ENCODE measurements at places on chromosomes 1 and 21.

DNA sequence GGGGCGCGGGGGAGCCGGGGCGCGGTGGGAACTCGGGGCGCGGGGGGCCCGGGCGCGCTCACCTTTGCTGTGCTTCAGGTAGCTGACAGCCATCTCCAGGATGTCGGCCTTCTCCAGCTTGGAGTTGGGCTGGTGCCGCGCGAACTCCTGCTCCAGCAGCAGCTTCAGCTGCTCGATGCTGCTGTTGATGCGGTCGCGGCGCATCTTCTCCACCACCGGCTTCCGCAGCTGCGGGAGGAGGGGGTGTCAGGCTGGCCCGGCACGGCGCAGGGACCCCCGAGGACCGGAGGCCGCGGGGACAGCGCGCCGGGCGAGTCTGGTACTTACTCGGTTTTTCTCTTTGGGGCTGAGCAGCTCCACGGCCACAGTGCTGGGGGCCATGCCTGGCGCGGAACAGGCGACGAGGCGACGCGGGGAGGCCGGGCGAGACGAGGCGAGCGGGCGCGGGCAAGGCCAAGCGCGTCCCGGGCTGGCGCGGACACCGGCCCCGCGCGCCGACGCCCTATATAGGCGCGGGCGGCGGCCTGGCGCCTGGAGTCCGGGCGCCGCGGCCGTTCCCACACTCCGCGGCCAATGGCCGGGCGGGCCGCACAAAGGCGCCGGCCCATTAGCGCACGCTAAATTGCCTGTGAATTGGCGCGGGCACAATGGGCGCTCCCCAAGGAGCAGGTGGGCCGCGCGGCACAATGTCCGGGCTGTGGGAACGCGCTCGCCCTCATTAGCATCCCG, at the start of gene HES5:
Gene HES5 (minus strand): TSS at position 480 of the 729 bp plus-strand sequence. CDS start 99 bp downstream, at position 381.
- no peaks in the 10 kb centered on the region for H3K36me3 ChIP-seq
- H3K4me3 ChIP-seq, result peak within 1 kb of the TSS; percentile 44
- H3K4me1 ChIP-seq, result peaks cover 37% of the 10 kb centered on the region
- DNase-seq, result no peak
- H3K27me3 ChIP-seq, result peaks cover 21% of the 10 kb centered on the region

GRCh38 chr1:65813956-65814355, 21.3 kb downstream of the PDE4B start:
- H3K27me3 ChIP-seq, result no peaks in the 10 kb centered on the region
- DNase-seq, result no peak
- no peaks in the 10 kb centered on the region for H3K36me3 ChIP-seq
- H3K4me3 ChIP-seq, result no peak overlapping the region

- peak; percentile 22 for DNase-seq
- H3K36me3 ChIP-seq, result no peaks in the 10 kb centered on the region
- no peak overlapping the region for H3K4me3 ChIP-seq
- H3K4me1 ChIP-seq, result no peaks in the 10 kb centered on the region
- H3K27ac ChIP-seq, result no peak overlapping the region
These were observed 12.2 kb upstream of the RIPK4 start for GRCh38 chr21:41778930-41779600.

DNA sequence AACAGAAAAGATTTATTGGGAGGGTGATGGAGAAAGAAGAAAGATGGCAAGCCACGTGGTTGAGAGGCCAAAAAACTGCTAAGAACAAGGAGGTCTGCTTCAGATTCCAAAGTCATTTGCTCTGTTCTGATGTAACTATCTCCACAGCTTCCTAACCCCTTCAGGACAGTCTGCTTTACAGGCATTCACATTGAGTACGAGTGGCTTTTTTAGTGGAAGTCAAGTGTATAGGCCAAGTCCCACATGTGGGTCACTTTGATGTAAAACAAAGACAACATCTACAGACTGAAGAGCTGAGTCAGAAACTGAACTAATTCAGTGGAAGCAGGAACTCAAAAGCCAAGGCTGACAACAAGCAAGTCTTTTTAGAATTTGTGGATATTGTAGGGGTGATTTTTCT, 128.7 kb upstream of the F3 start:
- H3K27me3 ChIP-seq, result no peaks in the 10 kb centered on the region
- no peak overlapping the region for H3K27ac ChIP-seq
- no peak overlapping the region for H3K4me3 ChIP-seq
- no peak for DNase-seq
- H3K4me1 ChIP-seq, result no peaks in the 10 kb centered on the region
- no peaks in the 10 kb centered on the region for H3K36me3 ChIP-seq

DNA sequence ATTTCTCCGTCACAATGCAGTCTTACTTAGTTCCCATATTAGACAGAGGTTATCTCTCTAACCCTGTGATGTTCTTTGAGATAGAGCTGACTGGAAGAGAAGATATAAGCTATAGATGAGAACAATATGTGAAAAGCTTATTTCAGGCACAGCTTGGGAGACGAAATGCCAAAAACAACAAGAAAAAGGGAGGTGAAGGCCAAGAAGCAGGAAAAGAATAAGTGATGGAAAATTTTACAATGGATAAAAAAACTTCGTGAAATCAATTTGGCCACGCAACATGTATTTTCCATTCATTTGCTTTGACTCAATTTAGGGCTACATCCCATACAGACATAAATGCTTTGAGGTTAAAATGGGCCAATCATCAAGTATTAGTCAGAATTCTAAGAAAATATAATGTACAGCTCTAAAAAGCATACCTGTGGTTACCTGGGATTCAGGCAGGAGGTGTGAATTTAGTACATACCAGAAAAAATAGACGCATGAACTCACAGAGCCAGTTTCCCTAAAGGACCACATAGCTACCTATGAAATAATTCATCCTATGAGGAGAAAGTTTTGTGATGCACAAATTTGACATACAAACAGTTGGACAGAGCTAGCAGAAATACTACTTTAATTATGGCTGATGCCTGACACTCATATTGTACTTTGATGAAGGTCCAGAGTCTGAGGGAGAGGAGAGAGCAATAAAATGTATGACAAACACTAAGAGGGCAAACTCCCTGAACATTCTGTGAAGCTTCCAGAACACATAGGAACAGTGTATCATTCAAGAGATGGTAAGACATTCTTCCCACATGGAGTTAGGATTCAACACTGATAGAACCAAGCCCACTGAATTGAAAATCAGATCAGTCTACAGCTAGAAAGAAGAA, 12.1 kb downstream of the RGS1 start:
- no peak for DNase-seq
- no peak overlapping the region for H3K27ac ChIP-seq
- no peaks in the 10 kb centered on the region for H3K27me3 ChIP-seq

- H3K27me3 ChIP-seq, result no peaks in the 10 kb centered on the region
- DNase-seq, result no peak
- no peak overlapping the region for H3K4me3 ChIP-seq
- peaks cover 16% of the 10 kb centered on the region for H3K4me1 ChIP-seq
- no peaks in the 10 kb centered on the region for H3K36me3 ChIP-seq
These were observed 54.1 kb upstream of the SLC45A1 start for GRCh38 chr1:8263791-8264190.

- H3K27me3 ChIP-seq, result no peaks in the 10 kb centered on the region
- H3K4me3 ChIP-seq, result no peak overlapping the region
- H3K4me1 ChIP-seq, result peaks cover 3% of the 10 kb centered on the region
- no peaks in the 10 kb centered on the region for H3K36me3 ChIP-seq
These were observed 15.8 kb upstream of the TRIM63 start for GRCh38 chr1:26083208-26083607.

DNA sequence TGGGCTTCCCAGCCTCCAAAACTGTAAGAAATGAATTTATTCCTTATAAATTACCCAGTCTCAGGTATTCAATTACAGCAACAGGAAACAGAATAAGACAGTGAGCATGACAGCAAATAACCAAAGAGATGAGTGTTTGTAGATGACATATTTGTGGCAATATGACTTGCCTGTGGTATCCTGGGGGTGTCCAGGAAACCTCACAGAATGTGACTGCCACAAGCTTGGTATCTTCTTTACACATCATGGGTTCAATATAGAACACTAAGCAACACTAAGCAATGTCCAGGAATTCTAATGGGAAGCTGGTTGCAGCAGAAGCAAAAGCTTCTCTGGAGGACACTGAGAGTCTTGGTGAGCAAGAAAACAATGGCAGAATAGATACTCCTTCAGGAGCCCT, 236.4 kb upstream of the BEND5 start:
- no peak overlapping the region for H3K27ac ChIP-seq
- no peak overlapping the region for H3K4me3 ChIP-seq
- no peaks in the 10 kb centered on the region for H3K27me3 ChIP-seq
- no peaks in the 10 kb centered on the region for H3K4me1 ChIP-seq
- H3K36me3 ChIP-seq, result no peaks in the 10 kb centered on the region

- no peak overlapping the region for H3K4me3 ChIP-seq
- no peaks in the 10 kb centered on the region for H3K36me3 ChIP-seq
- no peak overlapping the region for H3K27ac ChIP-seq
- H3K27me3 ChIP-seq, result no peaks in the 10 kb centered on the region
- no peaks in the 10 kb centered on the region for H3K4me1 ChIP-seq
These were observed 63.7 kb downstream of the SYT14 start for GRCh38 chr1:210001751-210002150.

Data from upper lobe of right lung (tissue), 1 donor.